IPS-NIHi11 (cell line): ENCODE measurements at places on chromosomes 5 and 9.

DNA sequence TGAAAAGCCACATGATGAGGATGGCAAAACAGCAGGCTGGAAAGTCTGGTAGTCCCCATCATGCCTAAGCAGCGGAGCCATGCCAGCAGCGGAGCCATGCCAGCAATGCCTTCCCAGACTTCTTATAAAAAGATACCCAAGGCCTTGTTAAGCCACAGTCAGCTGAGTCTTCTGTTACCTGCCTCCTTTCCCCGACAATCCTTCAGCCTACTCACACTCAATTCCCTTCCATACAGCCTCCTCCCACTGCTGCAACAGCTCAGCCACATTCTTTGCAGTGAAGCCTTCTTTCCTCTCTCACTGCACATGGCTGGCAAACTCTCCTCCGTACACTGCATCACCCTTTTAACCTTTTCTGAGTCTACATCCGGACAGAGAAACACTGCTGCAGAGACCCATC is 114.9 kb downstream of the AUH start:
- DNase-seq, result no peak

GRCh38 chr5:76595755-76596481 is 27.3 kb downstream of the F2RL2 start:
- no peak for DNase-seq

DNA sequence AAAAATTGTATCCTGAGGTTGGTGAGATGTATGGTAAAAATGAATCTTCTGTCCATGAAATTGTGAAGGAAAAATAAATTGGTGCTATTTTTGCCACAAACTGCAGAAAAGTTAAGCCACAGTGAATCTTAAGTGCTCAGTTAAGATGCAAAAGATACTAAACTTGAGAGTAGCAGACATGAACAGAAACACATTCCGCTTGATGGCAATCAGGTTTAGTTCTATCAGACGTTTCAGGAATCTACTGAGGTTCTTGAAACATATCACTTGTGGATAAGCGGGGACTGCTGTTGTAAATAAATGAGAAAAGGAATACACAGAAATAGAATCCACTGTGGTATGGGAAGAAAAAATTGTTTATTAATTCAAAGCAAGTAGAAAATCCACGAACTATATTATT is 311.2 kb upstream of the PRR16 start:
- DNase-seq, result no peak

- no peak for DNase-seq
Measured at GRCh38 chr9:110738982-110739381, 70.4 kb downstream of the MUSK start.

GRCh38 chr5:142012186-142012785 is 541 bp downstream of the GNPDA1 start:
- DNase-seq, result peak; percentile 72

GRCh38 chr5:146103594-146103993 is 1.8 kb downstream of the PLAC8L1 start:
- no peak for DNase-seq

- no peak for DNase-seq
Measured at GRCh38 chr5:78803941-78804340, 155.4 kb upstream of the LHFPL2 start.

- peak; percentile 66 for DNase-seq
Measured at GRCh38 chr5:150801117-150801927, 22.8 kb downstream of the SMIM3 start.

DNA sequence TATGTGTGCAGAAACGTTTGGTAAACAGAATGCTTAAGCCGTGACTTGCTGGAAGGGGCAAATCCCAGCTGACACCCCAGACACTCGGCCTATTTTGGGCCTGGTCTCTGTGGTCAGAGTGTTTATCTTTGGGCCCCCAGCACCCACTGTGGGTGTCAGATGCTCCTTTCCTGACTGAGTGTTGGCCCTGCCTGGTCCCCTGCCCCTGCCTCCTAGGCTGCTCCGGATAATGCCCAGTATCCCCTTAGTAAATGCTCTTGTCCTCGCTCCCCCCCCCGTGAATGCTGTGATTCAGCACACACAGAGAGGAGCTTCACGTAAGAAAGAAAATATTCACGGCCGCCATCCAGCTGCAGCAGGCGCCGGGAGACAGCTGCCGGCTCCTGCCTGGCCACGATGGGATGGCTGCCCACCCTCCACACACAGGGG is 11.3 kb upstream of the ANGPTL2 start:
- peak; percentile 47 for DNase-seq

DNA sequence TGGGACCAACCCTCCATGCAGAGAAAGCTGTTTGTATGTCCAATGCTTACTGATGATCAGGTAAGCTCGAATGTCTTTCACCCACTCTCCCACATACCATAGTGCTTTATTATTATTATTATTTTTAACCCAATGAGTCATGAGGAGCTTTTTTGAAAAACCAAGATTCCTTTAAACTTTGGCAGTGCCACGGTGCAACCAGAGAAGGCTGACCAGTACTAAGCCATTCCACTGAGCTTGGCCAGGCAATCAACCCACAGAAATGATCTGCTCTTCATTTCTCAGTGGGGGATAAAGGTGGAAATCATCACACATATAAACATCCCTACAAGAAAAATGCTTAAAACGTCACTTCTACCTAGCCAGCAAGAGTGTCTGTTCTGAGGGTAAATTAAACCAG is 35.5 kb downstream of the JAKMIP2 start:
- DNase-seq, result no peak

- DNase-seq, result no peak
Measured at GRCh38 chr5:125057912-125058826, 311.7 kb upstream of the ZNF608 start.

- DNase-seq, result peak; percentile 70
Measured at GRCh38 chr5:59188419-59189225, 605.7 kb downstream of the RAB3C start.

DNA sequence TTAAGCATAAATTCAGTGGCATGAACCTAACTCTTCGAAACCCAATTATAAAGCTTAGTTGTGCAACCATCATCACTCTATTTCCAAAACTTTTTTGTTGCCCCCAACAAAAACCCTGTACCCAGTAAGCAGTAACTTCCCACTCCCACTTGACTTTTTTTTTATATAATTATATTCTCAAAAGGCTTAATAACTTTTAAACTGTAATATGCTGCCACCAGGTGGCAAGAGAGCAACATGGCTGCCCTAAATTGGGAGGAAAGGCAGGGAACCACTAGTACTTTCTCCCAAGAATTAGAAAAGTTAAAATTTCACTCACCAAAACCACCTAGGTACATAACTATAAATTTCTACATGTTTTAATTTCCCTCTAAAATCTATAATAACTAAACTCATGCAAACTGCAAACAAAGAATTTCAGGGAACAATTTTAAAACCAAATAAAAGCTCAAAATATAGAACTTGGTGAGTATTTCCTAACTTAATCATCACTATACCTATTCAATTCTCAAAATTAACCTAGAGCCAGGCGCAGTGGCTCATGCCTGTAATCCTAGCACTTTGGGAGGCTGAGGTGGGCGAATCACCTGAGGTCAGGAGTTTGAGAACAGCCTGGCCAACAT is 50.2 kb upstream of the RNF38 start:
- peak; percentile 33 for DNase-seq
